ENCODE measurements at places on chromosomes 3 and 15.

GRCh38 chr3:106715286-106715685 lies 662.0 kb upstream of the CCDC54 start:
- no peak for DNase-seq

- no peak for DNase-seq
Observed at GRCh38 chr3:46440531-46441294, 24.0 kb downstream of the LTF start.

- no peak for DNase-seq
Observed at GRCh38 chr3:111541911-111542483, at the start of gene CD96. Gene CD96, plus strand, starts transcription at chr3:111542197. Its CDS starts 52 bp downstream, at chr3:111542249.

DNA sequence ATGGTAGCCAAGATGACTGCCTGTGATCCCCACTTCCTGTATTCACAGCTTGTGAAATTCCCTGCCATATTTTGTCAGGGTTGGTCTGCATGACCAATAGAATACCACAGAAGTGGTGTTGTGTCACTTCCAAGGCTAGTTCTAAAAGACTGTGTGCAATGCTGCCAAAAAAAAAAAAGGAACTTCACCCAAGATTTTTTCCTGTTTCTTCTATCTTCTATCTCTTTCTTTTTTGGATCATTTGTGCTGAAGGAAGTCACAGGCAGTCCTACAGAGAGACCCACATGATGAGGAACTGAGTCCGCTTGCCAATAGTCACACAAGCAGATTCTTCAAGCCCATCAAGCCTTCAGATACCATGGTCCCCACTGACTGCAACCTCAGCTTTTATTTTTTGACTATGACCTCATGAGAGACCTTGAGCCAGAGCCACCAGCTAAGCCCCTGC lies 18.1 kb upstream of the RAF1 start:
- DNase-seq, result no peak

- no peak for DNase-seq
Observed at GRCh38 chr15:57134851-57135250, 216.4 kb downstream of the TCF12 start.

DNA sequence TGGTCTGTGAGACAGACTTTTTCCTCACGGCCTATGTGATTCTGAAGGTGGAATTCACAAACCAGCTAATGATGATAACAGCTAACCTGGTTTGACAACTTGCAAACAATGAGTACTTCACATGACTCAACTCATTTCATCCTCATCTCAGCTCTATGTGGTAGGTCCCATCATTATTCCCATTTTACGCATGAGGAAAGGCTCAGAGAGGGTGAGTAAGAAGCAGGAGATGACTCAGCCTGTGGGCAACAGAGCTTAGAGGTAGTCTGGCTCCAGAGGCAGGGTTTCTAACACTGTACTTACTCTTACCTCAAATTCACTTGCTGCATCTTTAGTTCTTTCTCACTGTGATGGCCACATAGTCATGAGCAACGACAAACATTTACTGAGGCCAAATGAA lies 25.8 kb upstream of the PSMD6 start:
- no peak for DNase-seq

DNA sequence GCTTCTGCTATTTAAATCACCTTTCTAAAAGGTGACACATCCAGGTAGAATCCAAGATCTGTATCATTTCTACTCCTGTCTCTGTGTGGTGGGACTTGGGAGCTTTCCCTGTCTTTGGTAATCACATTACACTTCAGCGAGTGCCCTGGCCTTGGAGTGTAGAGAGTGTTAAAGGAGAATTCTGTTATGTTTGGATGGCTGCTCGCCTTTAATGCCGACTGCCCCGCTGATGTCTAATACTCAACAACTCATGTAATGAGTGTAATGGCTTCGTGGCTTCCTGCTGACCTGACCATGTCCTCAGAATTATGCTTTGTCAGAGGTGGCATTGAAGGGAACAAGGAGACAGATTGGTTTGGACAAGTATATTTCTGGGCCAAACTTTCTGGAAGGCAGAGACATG lies 66.3 kb upstream of the LRTM1 start:
- no peak for DNase-seq

DNA sequence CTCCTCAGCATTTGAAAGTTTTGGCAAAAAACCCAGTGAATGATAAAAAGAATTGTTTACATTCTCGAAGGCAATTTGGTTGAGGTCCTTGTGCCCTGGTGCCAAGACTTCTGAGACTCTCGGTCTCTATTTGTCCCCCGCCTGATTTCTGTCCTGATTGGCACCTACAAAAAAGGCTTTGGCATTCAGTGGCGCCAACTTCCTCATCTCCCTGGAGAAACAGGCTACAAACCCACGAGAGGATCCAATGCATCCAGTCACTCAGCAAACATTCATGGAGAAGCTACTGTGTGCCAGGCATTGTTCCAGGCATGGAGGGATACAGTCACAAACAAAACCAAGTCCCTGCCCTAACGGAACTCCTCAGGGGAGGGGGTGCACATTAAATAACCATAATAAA lies 42.7 kb downstream of the HES1 start:
- DNase-seq, result no peak

DNA sequence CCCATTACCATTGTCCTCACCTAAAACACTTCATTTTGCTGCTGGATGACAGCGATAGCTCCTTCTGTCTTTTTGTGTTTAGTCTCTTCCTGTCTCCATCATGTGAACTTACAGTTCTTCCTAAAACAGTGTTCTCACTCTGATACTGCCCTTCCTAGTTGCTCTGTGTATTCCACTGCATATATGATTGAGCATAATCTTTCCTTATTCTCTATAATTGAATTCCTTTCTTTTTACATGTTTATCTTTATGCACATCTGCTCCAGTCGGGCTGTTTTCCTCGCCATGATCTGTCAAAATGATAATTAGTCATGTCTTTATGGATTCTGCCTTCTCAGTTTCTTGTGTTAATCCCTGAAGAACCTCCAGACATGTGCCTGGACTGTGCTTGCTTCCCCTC lies 405.1 kb upstream of the SEMA6D start:
- DNase-seq, result no peak

GRCh38 chr3:132593241-132593946 lies 3.7 kb upstream of the ACKR4 start:
- DNase-seq, result no peak

DNA sequence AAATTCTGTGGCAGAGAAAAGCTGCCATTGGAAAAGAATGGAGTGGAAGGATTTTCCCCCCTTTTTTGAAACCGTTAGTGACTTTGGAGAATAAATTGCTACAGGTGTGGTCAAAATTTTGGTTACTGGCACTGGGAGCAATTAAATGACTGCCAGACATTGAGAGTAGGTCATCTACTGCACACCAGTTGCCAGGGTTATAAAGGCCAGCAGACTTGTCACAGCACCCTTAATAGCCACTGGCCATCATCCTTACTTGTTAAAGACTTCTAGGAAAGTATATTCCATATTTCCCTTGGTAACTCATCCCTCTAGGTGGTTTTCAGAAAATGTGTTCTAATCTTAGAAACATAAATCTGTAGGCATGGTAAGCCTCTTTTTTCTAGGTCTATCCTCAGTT lies 8.0 kb downstream of the PIK3CA start:
- DNase-seq, result no peak

- DNase-seq, result no peak
Observed at GRCh38 chr3:25604107-25604805, 60.5 kb downstream of the TOP2B start.

- peak; percentile 42 for DNase-seq
Observed at GRCh38 chr15:35496585-35496984, 49.4 kb downstream of the DPH6 start.

DNA sequence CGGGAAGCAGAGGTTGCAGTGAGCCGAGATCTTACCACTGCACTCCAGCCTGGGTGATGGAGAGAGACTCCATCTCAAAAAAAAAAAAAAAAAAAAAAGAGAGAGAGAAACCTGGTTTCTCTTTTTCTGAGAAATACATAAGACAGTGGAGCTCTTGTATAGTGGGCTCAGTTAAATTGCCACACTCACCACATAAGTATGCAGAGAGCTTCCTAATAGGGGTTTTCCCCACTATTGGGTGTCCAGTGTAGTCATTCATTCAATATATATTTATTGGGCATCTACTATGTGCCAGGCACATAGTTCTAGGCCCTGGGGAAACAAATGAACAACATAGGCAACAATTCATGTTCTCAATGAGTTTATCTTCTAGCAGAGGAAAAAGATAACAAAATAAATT lies 48.9 kb upstream of the FMN1 start:
- DNase-seq, result no peak

- no peak for DNase-seq
Observed at GRCh38 chr3:194537732-194538247, 51.0 kb upstream of the ATP13A3 start.

DNA sequence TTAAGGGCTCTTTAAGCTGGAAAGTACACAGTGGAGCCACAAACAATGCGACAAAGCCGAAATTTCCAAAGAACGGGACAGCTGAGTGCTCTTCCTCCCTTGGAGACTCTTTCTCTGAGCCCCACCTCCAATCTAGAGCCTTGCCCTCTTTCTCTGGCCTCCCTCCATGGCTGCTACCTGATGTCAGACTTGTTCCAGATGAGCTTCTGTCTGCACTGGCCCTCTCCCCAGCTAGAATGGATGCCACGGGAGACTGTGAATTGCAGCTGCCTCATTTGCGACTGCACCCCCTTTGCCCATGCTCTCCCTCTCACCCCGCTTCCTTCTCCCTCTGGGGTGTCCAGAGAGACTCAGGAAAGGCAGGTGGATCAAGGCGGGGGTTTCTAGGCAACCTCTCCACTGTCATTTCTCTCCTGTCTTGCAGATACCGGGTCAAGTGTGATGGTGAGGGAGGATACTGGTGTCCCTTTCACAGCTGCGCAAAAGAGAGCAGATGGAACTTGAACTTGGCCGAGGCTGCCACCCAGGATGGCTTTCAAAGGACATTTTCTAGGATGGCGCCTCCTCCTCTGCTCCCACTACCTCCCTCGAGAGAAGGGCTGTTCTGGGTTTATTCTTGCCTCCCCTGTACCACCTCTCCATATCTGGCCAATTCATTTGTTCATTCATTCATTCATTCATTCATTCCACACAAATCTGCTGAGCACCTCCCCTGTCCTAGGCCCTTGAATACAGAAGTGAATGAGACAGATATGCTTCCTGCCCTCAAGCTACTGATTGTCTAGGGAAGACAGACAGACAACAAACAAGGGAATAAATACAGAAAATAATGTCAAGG lies 12.8 kb downstream of the ATP2B2 start:
- no peak for DNase-seq

- no peak for DNase-seq
Observed at GRCh38 chr3:8887435-8888300, 75.6 kb downstream of the RAD18 start.

DNA sequence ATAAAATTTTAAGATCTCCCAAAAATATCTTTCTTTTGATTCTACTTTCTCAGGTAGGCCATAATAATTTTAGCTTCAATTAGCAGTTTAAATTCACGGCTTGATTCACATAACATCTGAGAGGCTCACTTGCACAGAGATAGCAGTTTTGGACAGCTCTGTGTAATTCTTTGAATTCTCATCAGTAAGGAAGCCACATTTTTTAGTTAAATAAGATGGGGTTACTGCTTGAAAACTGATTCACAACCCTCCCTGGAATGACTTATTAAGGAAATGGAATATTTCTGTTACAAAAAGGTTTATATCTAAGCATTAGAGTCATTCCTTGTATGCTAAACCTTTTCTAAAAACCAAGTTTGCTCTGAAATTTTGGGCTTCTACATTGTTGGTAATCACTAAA lies 212.7 kb downstream of the ALCAM start:
- DNase-seq, result no peak

- DNase-seq, result no peak
Observed at GRCh38 chr3:38297947-38298711, 16.0 kb downstream of the SLC22A14 start.

DNA sequence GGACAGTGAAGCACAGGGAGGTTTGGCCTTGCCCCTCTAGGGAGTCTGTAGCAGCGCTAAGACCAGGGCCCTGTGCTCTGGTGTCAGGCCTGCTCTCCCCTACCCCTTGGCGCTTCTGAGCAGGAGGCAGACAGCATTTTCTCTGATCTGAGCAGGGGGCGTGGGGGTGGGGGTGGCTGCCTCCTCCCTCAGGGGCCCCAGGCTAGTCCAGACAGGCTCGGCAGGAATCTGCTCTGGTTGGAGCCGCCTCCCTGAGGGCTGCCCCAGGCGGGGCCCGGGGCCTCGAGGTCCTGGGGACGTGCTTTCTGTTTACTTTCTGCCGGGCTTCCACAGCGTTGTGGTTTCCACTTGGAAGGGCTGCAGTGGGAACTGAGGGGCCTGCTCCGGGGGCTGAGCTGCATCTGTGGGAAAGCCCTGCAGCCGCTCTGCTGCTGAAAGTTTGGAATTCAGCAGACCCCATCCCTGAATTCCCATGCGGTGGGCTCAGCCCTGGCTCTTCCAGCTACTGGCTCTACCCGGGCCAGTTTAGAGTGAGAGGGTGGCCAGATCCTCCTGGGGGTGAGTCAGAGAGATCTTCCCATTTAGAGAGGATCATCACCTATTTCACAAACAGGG lies 105.4 kb downstream of the LINGO1 start:
- DNase-seq, result peak; percentile 78

DNA sequence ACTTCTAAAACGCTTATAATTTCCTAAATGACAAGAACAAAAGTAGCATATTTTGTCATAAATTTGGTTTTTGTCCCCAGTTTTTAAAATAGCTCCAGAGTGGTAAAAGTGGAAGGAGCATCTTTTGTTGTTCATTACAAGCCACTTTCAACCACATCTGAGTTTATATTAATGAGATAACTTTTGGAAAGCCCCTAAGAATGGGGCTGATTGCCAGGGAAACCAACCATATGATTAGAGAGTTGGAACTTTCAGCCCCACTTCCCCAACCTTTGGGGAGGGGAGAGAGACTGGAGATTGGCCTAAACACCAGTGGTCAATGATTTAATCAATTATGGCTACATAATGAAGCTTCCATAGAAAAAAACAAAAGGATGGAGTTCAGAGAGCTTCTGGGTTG lies 57.4 kb downstream of the CPA3 start:
- no peak for DNase-seq

- peak; percentile 62 for DNase-seq
Observed at GRCh38 chr15:81126892-81127291, 7.2 kb upstream of the CFAP161 start.

Data from NCI-H526 treated with DMSO at 0.1 percent for 48 hours (cell line).